A549 treated with CORT108297 at 1 μM for 4 hours (cell line): ENCODE measurements at places on chromosomes 3 and 15. TPM values are rescaled to one million over a fixed set of nuclear protein-coding genes. Genes with fewer than 3 reads are reported as not detected.

Gene CRYGS
- 0.33 to 0.96 TPM (median 0.78 TPM) in 5 replicates for total RNA-seq

Gene NR2E3
- 0.12 to 0.39 TPM (median 0.21 TPM) in 5 replicates for total RNA-seq

Gene EXD1
- not detected in 5 replicates for total RNA-seq

Gene MYL3
- total RNA-seq: 0.12 to 0.25 TPM in 2 of 5 replicates, not detected in the others

Gene NR1I2
- total RNA-seq: not detected in 5 replicates

Gene STX19
- 0.08 to 0.09 TPM in 2 of 5 replicates, not detected in the others for total RNA-seq

Gene EOMES
- 0.95 to 1.6 TPM (median 1.1 TPM) in 5 replicates for total RNA-seq

Gene MESP1
- 1.7 to 8.5 TPM (median 8.0 TPM) in 5 replicates for total RNA-seq
